Activated naive CD4-positive, alpha-beta T cell (primary cell): ENCODE measurements at places on chromosomes 5 and 9.

DNA sequence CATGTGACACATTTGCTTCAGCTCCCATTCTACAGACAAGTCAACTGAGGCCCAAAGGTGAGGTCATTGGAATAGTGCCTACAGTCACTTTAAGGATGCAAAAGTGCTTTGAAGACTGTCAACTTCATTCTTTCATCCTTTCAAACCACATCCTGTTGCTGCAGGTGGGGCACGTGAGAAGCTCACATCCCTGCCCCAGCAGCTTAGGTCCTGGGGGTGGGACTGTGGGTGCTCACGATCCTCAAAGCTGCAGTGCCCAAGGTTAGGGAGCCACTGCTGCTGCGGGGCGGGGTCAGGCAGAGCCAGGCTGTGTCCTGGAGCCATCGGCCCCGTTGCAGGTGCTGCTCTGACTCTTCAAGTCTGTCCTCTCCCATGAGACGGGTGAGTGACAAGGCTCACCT lies 57.9 kb upstream of the IER5L start:
- no peak for DNase-seq

DNA sequence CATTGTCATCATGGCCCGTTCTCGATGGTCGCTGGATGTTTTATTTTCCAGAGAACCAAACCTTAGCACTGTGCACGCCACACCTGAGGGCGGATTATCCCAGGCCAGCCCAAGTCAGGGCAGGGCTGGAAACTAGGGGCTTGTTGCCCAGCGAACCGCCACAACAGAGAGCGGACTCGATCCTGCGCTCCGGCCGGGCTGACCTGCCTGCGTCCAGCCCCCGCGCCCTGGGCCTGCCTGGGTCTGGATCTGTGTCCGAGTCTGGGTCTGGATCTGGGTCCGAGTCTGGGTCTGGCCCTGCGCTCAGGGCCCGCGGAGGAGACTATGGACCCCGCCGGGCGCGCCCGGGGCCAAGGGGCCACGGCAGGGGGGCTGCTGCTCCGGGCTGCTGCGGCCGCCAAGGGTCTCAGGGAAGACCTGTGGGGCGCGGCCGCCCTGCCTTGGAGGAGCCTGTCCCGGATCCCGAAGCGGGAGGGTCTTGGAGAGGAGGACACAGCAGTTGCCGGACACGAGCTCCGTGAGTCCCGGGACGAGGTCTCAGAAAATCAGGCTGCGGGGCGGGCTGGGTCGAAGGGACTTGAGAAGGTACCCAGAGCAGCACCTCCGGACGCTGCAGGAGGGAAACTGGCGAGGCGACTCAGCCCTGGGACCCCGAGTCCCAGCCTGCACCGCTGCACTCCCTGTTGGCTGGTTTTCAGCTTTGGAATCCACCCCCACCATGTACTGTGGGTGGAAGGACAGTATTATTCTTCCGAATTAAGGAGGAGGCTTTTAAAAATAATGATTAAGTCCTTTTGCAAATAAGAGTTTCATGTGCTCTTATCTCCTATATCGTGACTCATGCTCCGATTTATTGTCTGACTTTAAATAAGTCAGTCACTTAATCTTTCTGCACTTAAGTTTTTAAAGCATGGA lies at the start of gene ANKDD1B:
TSS of gene ANKDD1B (plus strand) at position 143 of the 915 bp plus-strand sequence. CDS start at position 325, 182 bp downstream.
- no peak for DNase-seq

- no peak for DNase-seq
Observed at GRCh38 chr5:88236866-88237642, 31.6 kb downstream of the TMEM161B start.

DNA sequence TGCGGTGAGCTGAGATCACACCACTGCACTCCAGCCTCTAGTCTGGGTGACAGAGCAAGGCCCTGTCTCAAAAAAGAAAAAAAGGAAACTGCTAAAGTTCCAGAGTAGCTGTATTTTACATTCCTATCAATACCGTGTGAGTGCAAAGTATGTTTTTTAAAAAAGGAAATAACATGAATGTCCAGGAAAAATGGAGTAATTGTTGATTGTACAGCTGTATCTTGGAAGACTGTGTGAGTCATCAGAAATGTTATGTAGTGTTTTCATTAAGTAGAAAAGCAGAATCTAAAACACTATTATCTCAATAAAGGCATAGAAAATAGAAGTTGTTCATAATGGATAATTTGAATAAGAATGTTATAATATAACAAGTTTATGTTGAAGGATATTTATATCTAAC lies 53.9 kb downstream of the ZCCHC7 start:
- no peak for DNase-seq

GRCh38 chr5:107646418-107646817 lies 24.3 kb downstream of the EFNA5 start:
- no peak for DNase-seq

- DNase-seq, result no peak
Observed at GRCh38 chr5:6518298-6519057, 69.8 kb downstream of the UBE2QL1 start.

DNA sequence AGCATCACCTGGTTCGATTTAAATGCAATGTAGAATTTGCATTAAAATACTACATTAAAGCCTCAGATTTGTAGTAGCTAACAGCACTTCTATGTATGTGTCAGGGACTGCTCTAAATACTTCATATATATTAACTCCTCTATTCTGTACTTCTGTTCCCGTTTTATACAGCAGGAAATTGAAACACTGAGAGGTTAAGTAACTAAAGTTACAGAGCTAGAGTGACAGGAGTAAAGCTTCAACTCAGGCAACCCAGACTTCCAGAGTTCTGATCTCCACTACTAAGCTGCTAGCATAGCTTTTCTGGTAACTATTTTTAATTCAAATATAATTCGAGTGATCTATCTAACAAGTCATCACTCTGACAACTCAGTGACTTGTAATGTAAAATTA lies 619 bp upstream of the APC start:
- DNase-seq, result no peak

DNA sequence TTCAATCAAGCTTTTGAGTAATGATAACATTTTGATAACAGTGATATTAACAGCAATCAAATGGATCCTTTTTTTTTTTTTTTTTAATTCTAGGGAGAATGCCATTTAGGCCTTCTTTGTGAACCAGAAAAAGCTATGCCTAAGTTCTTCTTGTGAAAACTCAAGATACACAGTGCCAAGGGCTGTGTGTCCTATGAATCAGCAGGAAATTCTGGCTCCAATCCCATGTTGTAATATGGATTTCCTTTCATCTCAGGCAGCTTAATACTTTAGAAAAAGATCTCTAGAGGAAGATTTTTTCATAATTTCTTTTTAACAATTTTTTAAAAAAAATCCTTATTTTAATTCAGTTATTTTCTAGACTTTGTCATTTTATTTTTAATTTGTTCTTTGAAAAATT lies 96.1 kb downstream of the NUDT12 start:
- DNase-seq, result no peak

- DNase-seq, result no peak
Observed at GRCh38 chr5:52502460-52502999, 285.2 kb upstream of the ITGA1 start.

DNA sequence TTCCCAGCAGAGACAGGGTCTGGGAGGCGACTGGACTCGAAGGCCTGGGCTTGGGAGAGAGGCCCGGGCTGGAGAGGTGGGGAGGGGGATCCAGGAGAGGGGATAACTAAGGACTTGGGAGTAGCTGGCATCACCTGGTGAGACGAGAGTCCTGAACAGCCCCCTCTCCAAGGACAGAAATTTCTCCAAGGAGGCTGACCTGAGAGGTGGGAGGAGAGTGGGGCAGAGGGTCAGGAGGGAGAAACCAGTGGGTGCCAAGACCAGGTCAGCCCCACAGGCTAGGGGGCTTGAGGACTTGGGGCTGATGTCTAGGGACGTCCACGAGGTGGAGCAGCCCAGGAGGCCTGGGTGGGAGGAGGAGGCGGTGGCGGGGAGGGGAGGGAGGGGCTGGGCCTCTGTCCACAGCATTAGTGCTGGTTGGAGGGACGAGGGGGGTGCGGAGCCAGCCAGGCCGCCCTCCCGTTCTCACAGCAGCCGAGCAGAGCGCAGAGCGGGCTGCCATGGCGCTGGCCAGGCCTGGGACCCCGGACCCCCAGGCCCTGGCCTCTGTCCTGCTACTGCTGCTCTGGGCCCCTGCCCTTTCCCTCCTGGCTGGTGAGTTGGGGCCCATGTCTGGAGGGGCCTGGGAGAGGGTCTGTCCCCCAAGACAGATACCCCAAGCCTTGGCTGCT lies at the start of gene CRB2:
TSS of gene CRB2 (plus strand) at position 437 of the 671 bp plus-strand sequence. CDS start at position 501, 64 bp downstream.
- no peak for DNase-seq

DNA sequence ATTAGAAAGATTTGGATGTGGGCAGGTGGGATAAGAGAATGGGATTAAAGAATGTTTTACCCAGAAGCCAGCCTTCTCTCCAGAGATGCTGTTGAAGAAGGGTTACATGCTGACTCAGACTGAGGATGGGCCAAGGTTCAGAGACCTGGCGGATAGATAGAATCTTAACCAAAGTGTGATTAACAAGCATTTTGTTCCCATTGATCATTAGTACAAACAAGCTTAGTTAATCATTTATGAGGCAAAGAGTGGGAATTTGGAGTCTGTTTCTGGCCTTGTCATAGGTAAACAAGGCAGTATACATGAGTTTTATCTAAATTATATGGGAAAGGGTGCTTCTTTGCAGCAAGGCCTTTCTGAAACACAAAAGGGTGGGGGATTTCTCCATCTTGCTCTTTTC lies 20.8 kb upstream of the DTWD2 start:
- DNase-seq, result no peak

- DNase-seq, result no peak
Observed at GRCh38 chr9:21995006-21995665, 545 bp downstream of the CDKN2B-AS1 start.

DNA sequence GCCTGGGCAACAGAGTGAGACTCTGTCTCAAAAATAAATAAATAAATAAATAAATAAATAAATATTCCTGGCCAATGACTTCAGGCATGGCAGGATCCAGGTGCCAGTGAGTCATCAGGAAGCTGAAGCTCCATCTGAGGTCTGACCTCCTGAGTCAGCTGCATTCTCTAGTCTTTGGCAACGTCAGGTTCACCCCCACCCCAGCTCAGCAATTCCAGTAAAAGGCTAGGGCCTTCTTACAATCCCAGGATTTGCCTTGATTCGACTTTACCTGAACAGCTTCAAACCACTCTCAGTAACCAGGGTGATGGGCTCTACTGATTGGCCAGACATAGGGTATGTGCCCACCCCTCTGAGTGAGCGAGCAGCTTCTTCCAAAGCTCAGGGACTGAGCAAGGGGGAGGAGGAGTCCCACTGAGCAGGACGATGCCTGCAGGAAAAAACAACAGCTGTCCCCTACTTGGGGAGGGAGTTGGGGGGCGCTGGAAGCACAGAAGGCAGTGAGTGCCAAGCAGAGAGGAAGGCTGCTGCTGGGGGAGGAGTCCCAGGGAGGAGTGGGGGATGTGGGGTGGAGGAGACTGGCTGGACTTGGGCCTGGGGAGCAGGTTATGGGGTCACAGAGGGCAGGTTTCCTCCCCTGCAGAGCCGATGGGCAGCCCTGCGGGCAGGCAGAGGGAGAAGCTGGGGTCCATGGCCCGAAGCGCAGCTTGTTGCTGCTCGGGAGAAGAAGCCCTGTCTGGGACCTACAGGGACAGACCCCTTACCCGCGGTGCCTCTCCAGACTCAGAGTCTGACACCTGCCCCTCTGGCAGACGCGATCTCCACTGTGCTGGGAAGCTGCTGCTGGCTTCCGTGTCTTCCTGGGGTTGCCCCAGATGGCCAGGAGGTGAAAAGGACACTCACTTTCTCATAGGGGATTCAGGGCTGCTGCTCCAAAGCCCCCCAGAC lies 25.9 kb upstream of the UNC5A start:
- DNase-seq, result no peak

DNA sequence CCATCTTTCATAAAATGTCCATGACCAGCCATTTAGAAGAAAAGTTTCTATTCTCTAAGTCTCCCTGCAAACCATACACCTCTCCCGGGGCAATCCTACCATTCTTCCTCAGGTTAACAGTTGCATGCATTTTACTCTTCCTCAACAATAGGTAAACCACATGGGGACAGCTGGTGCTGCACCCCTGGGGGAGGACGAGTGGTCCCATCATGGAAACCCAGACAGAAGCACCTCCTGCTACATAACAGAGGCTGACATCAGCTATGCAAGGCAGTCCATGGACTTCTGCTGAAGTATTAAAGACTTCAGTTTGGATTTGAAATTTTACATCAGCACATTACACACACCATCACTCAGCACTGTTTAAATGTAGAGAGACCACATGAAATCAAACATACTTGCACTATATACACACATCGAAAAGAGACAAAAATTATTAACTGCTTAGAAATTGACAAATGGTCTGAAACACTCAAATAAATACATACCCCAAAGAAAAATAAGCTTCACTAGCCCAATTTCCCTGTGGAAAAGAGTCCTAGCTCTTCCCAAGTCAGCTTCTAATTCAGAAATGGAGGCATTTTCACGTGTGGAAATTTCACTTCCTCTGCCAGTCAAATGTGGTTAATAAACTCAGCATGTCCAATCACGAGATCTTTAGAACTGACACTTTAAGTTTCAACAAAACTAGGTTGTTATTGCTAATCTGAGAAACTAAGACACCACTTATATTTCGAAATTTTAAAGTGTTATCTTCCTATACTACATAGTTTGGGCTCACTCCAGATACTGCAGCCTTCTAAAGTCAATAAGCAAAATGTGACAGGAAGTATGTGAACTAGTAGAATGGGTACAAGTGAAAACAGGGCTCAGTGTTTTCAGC lies 173.4 kb downstream of the ROR2 start:
- no peak for DNase-seq

DNA sequence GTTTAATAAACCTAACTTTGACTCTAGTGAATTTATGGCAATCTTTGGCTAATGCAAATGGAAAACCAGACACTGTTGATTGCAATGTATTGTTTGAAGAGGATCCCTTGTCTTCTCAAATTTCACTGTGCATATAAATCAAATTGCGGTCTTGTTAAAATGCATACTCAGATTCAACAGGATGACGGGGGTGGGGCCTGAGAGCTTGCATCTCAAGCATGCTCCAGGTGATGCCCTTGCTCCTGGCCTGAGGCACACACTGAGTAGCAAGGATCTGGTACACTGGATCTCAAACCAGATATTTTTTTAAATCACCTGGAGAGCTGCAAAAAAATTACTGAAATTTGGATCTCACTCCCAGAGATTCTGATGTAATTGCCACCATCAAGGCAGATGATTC lies 463.7 kb downstream of the DNAH5 start:
- no peak for DNase-seq

- no peak for DNase-seq
Observed at GRCh38 chr9:109792951-109793546, 13.1 kb downstream of the PALM2AKAP2 start.

- no peak for DNase-seq
Observed at GRCh38 chr9:108205276-108205675, 650.5 kb downstream of the ACTL7B start.
